ENCODE measurements at places on chromosomes 7 and 10.

GRCh38 chr10:43128958-43129706 is 9.1 kb upstream of the CSGALNACT2 start:
- no peak for DNase-seq

DNA sequence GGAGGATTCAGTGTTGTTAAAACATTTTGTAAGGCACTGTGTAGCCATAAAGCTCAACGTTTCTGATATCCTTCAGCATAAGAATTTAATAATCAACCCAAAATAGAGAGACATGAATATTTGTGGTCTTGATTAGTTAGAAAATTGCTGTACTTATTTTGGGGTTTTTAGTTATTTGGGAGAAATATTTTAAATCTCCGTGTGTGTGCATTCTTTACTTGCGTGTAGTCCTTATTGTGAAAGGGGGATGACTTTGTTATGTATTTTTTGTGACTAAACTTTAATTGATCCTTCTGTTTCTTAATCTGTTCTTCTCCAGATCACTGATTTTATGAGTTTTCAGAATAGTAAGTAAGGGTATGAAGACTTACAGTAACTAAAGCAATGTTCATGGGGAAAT is 81.2 kb downstream of the ZNRF2 start:
- no peak for DNase-seq

DNA sequence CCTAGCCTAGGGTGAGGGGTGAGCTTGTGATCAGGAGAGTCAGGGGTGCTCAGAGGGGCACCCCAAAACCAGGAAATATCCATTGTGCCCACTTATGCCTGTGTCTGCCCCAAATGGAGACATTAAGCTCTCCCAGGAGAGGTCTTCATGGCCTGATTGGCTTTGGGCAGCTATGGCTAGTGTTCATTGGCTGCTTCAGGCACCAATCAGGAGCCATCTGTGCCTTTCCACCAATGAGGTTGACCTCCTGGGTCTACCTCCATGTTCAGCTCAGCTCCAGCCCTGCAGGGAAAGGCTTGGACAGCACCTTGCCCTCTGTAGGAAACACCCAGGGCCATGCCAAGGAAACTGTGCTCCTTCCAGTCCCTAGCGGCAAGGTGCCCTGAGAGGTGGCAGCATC is 23.9 kb upstream of the HSPB1 start:
- DNase-seq = no peak

GRCh38 chr10:72455889-72456595 is 101.3 kb upstream of the DNAJB12 start:
- no peak for DNase-seq

DNA sequence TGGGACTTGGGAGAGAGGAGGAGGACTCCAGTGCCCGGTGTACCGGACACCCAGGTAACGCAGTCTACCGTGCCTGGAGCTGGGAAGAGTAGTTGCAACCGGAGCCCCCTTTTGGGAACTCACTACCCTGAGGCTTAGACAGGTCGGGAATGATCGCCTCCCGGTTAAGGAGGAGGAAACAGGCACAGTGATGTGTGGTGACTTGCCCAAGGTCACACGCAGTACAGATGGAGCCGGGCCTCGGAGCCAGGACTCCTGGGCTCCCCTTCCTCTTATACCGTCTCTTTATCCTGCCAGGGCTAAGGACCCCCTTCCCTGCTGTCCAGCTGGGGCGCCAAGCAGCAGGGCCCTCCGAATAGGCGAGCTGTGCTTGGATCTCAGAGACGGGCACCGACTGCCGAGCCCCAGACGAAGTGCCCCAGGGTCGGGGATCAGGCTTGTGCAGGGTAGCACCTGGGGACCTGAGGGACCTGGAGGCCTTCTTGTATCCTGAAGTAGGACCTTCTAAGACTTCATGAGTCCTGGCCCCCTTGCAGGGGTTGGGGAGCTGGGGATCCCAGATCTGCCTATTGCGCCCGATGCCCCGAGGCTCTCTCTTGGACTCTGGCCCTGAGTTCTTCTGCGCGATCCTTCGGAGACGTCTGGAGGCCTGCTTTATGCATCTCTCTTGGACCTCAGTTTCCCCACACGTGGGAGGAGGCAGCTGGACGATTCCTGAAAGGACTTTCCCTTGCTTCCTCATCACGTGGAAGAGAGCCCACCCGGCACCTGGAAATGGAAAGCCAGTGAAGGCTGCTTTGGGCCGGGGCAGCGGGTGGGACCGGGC is 767 bp upstream of the CYP26A1 start:
- DNase-seq = no peak

DNA sequence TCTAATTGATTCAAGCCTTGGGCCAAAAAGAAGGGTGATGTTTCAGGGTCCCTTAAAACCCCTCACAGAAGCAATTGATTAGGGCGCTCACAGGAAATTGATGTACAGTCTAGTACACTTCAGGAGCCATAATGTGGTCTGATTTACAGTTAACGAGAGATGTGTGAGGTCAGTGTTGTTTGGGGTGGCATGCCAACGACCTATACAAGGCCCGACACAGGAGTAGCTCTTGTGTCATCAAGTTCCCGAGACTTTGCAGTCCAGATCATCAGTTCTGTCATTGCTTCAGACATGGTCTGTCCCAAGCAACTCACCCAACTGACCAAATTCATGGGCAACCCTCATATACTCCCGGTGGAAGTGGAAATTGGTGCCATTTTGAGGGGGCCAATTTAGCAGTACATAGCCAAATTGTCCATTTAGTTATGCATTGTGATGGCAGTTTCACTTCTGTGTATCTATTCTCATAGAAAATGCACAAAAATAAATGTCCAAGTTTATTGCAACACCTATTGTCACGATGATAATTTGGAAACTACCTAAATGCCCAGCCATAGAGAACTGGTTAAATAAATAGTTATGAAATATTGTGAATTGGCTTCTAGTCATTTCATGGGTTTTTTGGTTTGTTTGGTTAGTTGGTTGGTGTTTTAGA is 18.0 kb upstream of the ARID5B start:
- DNase-seq = no peak

- DNase-seq = no peak
Observed at GRCh38 chr7:132295175-132295574, 281.1 kb downstream of the PLXNA4 start.

DNA sequence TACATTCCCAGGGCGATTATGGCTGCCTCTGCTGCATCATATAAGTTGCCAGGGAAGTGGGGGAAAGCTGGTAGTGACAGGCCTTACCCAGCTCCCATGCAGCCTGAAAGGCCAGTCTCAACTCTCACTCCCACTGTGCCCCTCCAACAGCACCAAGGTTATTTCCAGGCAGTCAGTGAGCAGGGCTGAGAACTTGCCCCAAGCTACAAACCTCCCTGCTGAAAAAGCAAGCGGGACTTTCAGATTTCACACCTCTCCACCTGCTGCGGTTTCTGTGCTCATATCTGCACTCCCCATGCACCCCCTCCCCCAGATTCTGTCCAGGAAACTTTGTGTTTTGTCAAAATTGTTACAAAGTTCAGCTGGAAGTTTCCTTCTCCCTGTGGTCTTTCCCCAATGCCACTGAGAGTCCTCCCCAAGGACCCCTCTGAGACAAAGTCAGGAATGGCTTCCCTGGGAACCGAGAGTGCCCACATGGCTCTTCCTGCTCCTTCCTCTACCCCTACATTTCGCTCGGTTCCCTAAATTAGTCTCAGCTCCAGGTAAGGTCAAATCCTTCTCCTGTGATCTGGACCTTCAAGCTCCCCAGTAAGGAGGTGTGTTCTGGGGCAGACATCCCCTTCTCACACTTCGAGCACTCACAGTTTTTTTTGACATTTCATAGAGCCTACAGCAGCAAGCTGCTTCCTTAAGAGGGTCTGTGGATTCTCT is 25.3 kb upstream of the WNT2 start:
- DNase-seq = no peak

DNA sequence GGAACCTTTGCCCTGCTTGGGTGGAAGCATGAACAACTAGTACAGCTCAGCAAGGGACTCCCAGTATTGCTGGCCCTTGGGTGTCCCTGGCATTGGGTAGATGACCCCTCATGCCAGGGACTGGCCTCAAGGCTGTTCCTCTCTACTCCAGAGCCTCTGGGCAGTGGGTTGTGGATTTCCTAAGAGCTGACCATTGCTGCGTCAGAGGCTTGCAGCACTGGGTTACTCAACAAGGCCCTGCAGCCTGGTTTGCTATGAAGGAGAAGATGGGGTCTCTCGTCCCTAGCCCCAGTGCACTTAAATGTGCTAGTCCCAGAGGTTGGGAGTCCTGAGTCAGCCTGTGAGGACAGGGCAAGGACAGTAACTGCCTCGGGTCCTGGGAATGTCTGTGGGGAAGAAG is 2.5 kb downstream of the VSIR start:
- DNase-seq = no peak

DNA sequence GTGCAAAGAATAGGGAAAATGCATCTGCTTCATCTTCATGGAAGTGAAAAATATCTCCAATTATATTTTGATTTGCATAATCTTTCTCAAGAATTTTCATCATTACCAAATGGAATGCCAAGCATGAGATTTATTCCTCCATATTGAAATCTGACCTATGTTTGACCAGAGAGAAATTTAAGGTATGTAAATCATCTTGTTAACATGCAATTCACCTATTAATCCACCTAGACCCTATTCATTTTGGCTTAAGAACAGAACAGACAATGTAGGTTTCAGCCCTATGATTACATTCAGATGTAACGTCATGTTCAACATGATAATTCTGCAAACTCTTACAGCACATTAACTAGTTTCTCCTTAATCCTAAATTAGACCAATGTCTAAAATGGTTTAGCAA is 30.8 kb upstream of the TMEM140 start:
- peak; percentile 33 for DNase-seq

GRCh38 chr7:90777465-90777864 is 181.3 kb downstream of the CDK14 start:
- no peak for DNase-seq

GRCh38 chr10:97307866-97308780 is 10.9 kb upstream of the FRAT1 start:
- DNase-seq = no peak

GRCh38 chr7:120645966-120646365 is 212.0 kb downstream of the TSPAN12 start:
- no peak for DNase-seq

- no peak for DNase-seq
Observed at GRCh38 chr7:6385909-6386560, 61.7 kb downstream of the DAGLB start.

DNA sequence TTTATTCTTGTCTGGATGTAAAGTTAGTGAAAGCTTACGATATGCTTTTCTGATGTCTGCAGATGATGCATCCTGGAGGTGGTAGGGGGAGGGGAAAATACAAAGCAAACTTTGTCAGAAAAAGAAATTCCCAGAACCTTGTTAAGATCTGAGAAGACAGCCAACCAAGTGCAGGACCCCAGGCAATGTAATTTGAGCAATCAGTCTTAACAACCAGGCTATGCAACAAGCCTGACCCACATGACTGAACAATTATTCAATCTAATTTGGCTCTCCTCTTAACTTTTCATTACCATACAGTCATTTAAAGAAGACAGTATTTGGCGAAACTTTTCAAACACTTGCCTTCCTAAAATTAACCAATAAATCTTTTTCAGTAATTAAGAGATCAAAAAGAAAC is 74.5 kb downstream of the DNAJC1 start:
- no peak for DNase-seq

DNA sequence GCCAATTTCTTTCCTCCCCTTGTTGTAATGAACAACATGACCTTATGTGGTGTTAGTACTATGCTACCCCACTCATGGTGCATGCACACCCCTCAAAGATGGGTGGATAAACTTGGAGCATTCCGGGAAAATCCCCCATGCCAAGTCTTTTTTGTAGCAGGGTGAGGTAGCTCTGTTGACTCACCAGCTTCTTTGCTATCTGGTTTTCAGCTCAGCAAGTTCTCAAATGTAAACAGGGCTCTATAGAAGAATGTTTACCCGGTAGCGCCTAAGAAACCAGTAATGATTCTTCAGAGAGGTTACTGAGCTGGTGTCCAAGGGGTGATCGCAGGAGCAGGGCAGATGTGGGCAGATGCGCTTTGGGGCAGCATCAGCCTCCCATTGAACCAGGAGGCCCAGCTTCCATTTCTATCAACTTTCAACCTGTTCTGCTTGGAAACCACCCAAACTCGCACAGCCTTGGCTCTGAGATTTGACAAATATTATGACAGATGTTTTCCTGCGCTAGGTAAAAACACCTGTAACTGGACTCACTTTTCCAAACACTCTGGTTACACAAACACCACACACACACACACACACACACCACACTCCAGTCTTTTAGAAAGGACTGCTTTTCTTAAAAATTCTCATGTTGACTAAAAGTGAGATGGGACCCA is 87.8 kb downstream of the ZRANB1 start:
- DNase-seq = no peak

DNA sequence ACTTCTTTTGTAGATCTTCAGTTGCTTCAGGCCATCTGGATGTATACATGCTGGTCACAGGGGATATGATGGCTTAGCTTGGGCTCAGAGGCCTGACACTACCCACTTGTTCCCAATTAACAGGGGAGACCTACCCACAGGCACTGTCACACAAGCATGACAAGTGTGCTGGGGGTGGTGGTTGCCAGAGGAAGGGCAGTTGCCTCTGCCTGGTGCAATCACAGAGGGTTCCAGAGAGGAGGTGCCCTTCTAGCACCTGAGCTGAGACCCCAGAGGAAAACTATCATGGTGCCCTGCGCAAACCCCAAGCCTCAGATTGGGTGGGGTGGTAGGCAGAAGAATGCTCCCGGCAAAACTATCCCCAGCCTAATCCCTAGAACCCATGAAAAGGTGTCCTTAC is 65.6 kb upstream of the NANOS1 start:
- no peak for DNase-seq
